ENCODE measurements at places on chromosomes 5 and 9.
A peak's percentile ranks its signal among the peaks of the same experiment; 100 is the strongest.

DNA sequence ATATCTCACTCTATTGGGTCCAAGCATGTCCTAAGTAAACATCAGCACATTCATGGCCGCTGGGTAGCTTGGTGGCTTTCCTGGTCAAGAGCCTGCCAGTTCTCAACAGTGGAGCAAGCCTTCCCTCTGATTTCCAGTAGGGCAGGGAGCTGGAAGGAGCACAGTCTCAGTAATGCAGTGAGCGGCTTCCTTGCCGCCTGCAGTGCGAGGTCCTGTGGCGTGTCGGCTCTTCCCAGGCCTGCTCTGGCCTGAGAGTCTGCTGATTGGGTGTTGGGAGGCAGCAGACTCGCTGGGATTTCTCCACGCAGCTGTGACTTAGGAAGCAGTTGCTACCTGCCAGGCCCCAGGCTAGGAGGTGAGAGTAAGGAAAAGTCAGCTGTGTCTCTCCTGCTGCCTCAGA is 51.3 kb downstream of the SPTAN1 start:
- no peak for DNase-seq

- no peak for DNase-seq
These were observed 1.4 kb downstream of the GNAQ start for GRCh38 chr9:78030296-78030552.

- no peak for DNase-seq
These were observed 7.4 kb downstream of the DMRTA1 start for GRCh38 chr9:22454016-22454415.

DNA sequence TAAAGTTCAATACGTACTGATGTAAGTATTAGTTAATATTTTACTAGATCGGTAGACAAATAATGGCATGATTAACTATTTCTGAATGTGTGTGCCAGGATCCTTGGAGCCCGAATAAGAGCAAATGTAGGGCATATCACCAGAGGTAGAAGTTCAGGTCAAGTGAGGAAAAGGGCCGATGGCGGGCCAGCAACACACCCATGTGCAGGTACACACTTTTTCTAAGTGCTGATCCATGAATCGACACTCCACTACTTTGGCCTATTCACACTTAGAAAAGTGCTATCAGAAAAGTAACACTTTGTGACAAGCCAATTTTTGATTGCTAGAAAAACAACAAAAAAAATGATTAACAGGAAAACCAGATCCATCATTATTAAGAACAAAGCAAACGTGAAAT is 150.3 kb downstream of the AUH start:
- no peak for DNase-seq

DNA sequence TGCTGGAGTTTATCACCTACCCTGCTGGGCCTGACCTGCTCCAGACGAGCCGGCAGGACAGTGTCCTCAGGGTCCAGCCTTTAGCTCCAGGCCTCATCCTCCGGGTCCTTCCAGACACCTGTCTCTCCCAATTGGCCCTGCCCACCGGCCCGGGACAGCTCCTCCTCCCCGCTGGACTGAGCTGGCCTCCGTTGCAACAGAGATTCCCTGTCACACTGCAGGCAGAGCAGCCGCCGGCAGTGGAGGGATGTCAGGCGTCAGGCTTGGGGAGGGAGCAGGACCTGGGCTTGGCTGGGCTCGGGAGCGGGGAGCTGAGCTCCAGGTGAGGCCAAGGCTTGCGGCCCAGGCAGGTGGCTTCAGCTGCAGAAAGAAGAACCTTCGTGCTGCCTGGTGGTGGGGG is 1.7 kb downstream of the KCNT1 start:
- peak; percentile 34 for DNase-seq

GRCh38 chr9:13395156-13395555 is 115.7 kb upstream of the MPDZ start:
- no peak for DNase-seq

- no peak for DNase-seq
These were observed 1.4 kb downstream of the NSUN2 start for GRCh38 chr5:6631441-6631840.

- DNase-seq = peak; percentile 46
These were observed 55.3 kb downstream of the ERAP1 start for GRCh38 chr5:96752341-96753016.

DNA sequence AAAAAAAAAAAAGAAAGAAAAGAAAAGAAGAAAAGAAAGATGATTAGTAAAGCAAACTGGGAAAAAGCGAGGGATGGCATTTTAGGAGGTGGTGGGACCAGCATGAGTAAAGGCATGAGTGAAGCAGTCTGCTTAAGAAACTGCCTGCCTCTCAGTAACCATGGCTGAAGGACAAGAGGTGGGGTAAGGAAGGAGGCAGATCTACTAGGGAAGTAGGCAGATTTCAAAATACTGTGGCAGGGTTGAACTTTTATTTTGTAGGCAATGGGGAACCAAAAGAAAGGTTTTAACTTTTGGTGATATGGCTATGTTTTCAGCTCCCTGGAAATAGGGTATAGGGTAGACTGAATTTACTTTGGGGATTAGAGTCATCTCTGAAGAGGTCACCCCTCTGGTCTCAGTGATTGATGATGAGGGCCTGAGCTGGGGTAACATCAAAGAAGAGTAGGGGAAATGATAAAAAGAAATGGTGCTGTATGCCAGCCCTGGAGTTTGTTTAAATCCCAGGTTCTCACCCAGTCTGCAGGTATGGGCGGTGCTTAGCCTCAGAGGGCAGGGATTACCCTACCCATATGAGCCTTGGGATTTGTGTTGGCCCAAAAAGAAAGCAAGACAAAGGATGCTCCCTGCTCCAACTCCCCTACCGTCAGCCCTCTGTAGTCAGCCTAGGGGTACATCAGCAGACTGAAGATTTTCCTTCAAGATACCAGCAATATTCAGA is 316.2 kb downstream of the CWC27 start:
- no peak for DNase-seq

- DNase-seq = no peak
These were observed 7.3 kb upstream of the LIX1 start for GRCh38 chr5:97149709-97150108.

DNA sequence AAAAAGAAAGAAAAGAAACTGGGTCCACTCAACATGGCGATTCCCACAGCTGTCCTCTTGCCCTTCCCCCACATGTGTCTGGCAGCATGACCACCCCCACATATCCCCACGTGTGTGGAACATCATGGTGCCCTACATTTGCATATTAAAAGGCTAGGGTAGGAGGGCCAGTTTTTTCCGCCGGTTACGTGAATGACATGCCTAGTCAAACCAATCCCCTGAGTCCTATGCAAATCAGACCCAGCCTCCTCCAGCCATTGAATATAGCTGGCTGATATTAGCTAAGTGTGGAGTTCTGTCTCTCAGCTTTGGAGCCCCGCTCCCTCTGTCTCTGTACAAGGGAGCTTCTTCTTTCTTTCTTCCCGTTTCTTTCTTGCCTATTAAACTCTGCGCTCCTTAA is 33.0 kb upstream of the CCDC112 start:
- DNase-seq = no peak

DNA sequence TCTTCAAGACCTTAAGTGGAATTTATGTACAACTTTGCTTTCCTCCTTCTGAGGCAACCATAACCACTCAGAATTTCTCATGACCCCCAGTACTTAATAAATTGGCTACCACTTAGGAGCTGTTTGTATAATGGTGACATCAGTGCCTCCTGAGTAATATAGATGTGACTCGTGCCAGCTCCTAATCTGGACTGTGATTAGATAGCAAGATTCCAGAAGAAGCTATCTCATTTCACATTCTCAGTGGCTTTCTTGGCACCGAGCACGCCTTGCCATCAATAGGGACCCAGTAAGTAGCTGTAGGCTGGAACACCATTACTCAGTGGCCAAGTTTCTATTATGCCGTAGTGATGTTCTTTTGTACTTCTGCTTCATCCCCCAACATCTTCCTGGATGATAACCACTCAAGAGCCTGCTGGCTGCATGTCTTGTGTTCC is 228.8 kb downstream of the CD180 start:
- DNase-seq = no peak

DNA sequence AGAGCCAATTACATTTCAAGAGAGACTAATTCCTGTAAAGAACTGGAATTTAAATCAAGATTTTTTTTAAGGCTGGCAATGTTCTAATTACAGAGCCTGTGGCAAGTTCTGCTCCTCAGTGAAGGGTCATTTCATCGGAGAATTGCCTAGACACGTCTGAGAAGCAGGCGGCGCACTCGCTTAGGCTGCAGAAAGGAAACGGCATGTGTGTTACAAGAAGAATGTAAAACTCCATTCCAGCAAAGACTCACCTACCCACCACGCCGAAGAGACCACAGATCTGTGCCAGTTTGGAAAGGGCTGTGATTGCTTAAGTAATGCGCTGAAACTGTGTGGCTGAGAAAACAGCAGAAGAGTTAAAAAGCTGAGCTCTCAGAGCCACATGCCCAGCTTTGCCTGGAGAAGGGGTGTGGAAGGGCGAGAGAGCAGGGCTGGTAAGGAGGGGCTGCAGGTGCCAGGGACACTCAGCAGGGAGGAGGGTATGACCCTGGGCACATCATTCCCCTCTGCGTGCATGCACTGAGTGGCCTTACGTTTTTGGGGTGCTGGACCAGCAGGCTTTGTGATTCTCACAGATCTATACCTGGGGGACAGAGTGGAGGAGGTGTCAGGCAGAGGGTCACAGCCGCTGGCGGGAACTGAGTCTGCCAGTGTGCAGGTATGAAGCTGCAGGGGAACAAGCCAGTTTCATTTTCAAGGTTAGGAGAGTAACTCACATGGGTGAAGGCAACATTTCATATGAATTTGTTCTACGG is 17.8 kb upstream of the SLC25A51 start:
- no peak for DNase-seq

GRCh38 chr9:103789686-103790085 is 304.4 kb upstream of the SMC2 start:
- DNase-seq = no peak

- DNase-seq = no peak
These were observed 172.2 kb upstream of the MEF2C start for GRCh38 chr5:89055015-89055694.

- no peak for DNase-seq
These were observed 24.4 kb downstream of the FAM163B start for GRCh38 chr9:133584559-133585476.

GRCh38 chr5:90560771-90561170 is 2.2 kb downstream of the ADGRV1 start:
- no peak for DNase-seq

- no peak for DNase-seq
These were observed 1767.0 kb downstream of the MAT2B start for GRCh38 chr5:165272436-165272835.

- no peak for DNase-seq
These were observed 47.2 kb downstream of the GLDC start for GRCh38 chr9:6598249-6598725.

- DNase-seq = no peak
These were observed 838.0 kb upstream of the DMAC1 start for GRCh38 chr9:8637626-8638025.

DNA sequence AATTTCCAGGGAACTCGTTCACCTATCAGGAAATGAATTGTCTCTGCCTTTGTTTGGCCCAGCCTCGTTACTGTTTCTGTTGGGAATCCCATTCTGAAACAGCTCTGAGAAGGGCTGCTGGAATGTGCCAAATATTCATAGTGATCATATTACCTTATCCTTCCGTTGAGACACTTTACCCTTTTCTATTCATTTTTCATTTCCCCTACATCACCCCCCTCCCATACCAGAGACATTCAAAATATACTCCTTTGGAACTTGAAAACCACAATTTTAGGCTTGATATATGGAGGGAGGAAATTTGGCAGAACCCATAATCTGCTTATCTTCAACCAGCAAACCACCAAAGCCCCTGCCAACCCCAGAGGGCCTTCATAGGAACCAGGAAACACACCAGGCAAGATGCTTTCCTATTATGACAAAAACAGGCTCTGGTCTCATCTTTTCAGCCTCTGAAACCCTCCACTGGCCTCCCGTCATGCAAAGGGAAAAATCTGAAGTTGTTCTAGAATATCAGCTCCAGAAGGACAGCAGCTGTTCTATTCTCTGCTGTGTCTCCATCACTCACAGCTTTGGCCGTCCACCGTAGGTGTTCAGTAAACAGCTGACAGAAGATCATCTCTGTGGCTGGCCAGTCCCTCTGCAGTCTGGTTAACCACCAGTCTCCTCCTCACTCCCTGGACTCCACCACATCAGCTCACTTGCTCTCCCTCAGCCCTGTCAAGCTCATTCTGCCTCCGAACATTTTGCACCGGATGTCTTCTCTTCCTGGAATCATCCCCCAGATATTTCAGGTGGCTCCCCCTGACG is 217.2 kb upstream of the WWC1 start:
- no peak for DNase-seq

- DNase-seq = no peak
These were observed 219.2 kb downstream of the EBF1 start for GRCh38 chr5:158880483-158881001.

DNA sequence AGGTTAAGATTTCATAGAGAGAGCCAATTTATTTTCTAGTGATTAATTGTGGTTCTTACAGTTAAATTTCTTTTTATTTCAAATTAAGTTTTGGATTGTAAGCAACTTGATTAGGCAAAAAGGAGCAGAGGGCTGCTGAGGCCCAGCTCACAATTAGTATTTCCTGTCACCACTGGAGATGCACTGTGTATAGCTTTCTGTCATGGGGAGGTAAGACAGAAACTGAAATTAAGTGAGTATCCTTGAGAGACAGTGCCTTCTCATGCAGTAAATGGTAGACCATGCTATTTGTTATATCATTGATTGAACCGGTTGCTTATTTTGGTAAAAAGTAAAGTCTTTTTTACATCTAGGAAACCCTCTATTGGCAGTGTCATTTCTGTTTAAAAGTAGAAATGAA is 190.7 kb downstream of the CCDC171 start:
- DNase-seq = no peak

DNA sequence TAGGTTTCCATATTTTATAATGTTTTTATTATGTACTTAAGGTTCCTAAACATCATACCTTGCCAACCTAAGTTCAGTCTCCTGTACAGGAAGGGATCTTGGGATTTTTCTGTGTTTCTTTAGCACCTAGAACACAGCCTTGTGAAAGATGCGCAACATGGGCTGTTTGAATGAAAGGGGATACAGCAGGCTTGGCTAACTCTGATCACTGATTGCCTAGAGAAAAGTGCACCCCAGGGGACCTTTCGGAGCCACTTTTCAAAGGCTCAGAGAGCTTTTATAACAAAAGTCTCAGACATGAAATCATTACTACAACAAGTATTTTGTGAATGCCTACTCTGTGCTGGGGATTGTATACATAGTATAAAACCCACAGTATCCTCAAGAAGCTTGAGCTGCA is 261.6 kb downstream of the BNC2 start:
- DNase-seq = no peak

DNA sequence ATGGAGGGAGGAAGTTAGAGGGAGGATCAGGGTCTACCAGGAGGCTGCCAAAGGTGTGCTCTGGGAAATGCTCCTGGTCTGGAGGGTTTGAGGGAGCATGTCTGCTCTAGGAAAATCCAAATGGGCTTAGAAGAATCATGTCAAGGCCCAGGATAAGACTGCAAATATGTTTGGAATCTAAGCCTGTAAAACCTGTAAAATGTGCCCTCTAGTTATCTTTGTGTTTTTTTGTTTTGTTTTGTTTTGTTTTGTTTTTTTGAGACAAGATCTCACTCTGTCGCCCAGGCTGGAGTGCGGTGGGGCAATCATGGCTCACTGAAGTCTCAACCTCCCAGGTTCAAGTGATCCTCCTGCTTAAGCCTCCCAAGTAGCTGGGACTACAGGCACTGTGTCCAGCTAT is 135.4 kb downstream of the FGF1 start:
- no peak for DNase-seq

Measured in nephron progenitor cell (in vitro differentiated cells).